ENCODE measurements at places on chromosomes 2 and 18. TPM values are rescaled to one million over a fixed set of nuclear protein-coding genes. Genes with fewer than 3 reads are reported as not detected.

The GAREM2 gene
- 1.1 TPM for total RNA-seq

The PRKAG3 gene
- total RNA-seq: 4.1 TPM

The KIAA2012 gene
- total RNA-seq: under 0.01 TPM

The EDAR gene
- not detected for total RNA-seq

The DOCK10 gene
- 1.3 TPM for total RNA-seq

The KIF1A gene
- total RNA-seq: not detected

The CAPN14 gene
- total RNA-seq: 0.12 TPM

The GTF3C2 gene
- total RNA-seq: 19.6 TPM

The IL18R1 gene
- 1.1 TPM for total RNA-seq

The RTP5 gene
- total RNA-seq: not detected

The PAX8 gene
- total RNA-seq: not detected

The CROCC2 gene
- 0.12 TPM for total RNA-seq

The MATN3 gene
- 1.1 TPM for total RNA-seq

The PID1 gene
- total RNA-seq: 11.4 TPM

The ARHGEF4 gene
- 0.90 TPM for total RNA-seq

The GPR39 gene
- 0.98 TPM for total RNA-seq

The AGFG1 gene
- 33.2 TPM for total RNA-seq

The CCBE1 gene
- 31.9 TPM for total RNA-seq

The TOGARAM2 gene
- not detected for total RNA-seq

The CSRNP3 gene
- total RNA-seq: 2.1 TPM

The DPP4 gene
- total RNA-seq: 42.1 TPM

The LOXHD1 gene
- not detected for total RNA-seq

The SERPINB2 gene
- not detected for total RNA-seq

The RUFY4 gene
- 0.08 TPM for total RNA-seq

The SCN1A gene
- not detected for total RNA-seq

The STARD6 gene
- not detected for total RNA-seq

The SKA1 gene
- 3.5 TPM for total RNA-seq

The PTH2R gene
- total RNA-seq: not detected

The SLC19A3 gene
- total RNA-seq: 2.1 TPM

The RAB6C gene
- total RNA-seq: not detected

The INO80B gene
- 9.2 TPM for total RNA-seq

The FABP1 gene
- not detected for total RNA-seq

The IMP4 gene
- 176 TPM for total RNA-seq

The NT5C1B gene
- not detected for total RNA-seq

The APCDD1 gene
- total RNA-seq: 0.15 TPM

The C2orf72 gene
- under 0.01 TPM for total RNA-seq

The DPYSL5 gene
- not detected for total RNA-seq

The RIT2 gene
- not detected for total RNA-seq

The FAM228A gene
- 2.3 TPM for total RNA-seq

The MBOAT2 gene
- total RNA-seq: 39.8 TPM

The MAPK4 gene
- not detected for total RNA-seq

The MYO7B gene
- total RNA-seq: 0.23 TPM

The GKN2 gene
- not detected for total RNA-seq

The MC5R gene
- total RNA-seq: not detected

The GALNT14 gene
- total RNA-seq: 0.12 TPM

The CRYGC gene
- total RNA-seq: not detected

The RAB27B gene
- total RNA-seq: 1.3 TPM

The PLA2R1 gene
- total RNA-seq: 15.4 TPM

The VWC2L gene
- not detected for total RNA-seq

The SLC9A2 gene
- total RNA-seq: not detected

The FBLN7 gene
- total RNA-seq: 4.0 TPM

The TMEM17 gene
- 1.4 TPM for total RNA-seq

The VAMP5 gene
- 97.5 TPM for total RNA-seq

The RTN4 gene
- total RNA-seq: 113 TPM

The ASB18 gene
- not detected for total RNA-seq

The DYNC1I2 gene
- 96.5 TPM for total RNA-seq

The SLC4A5 gene
- not detected for total RNA-seq

The WNT10A gene
- total RNA-seq: not detected
